ENCODE measurements at places on chromosomes 6 and 20.

DNA sequence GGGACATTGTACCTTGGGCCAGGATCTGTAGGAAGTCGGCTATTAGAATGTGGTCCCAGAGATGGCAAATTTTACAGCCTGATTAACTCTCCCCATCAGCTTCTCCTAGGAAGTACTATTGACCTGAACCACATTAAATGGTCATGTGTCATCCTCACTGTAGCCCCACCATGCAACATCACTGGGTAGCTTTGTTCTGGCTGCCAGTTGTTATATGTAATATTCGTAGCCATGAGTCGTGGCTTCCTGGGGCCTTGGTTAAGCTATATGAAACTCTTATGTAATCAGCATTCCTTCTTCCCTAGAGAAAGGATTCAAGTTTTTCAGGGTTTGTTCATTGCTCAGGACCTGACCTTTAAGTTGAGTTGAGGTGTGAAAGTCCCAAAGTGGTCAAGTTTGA, 125.7 kb downstream of the ANKS1A start:
- DNase-seq: no peak

DNA sequence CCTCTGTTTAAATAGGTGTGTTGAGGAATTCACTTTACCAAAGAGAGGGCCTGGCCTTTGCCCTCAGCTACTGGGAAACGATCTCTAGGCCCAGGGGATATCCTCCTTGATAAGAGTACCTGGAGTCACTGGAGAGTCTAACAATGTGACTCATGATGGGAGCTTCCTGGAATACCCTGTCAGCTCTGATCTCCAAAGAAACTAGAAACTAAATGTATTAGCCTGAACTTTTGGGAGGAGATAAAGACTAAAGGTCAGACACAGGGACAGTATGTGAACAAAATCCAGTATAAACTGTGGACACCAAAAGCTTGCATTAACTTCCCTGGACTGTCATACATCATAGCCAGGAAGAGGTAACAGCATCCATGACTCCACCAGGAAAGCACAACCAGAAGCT, 148.5 kb downstream of the RNGTT start:
- DNase-seq: no peak

DNA sequence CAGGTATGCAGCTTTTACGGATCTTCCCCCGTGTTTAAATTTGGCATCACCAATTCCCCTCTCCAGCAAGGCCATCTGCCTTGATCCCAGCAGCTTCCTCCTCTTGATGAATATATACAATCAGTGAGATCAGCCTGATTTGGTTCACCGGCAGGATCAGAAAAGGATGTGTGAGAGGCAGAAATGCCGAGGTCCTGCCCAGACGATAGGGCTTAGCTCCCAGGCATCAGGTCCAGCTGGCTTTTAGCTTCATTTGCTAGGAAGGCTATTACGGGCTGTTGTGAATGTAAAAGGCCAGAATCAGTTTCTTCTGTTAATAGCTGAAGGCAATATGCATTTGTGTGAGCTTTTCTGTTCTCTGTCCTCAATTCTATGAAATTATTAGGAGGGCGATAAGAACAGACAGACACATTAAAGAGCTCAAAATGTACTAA, 372.8 kb downstream of the BTBD9 start:
- DNase-seq: no peak

DNA sequence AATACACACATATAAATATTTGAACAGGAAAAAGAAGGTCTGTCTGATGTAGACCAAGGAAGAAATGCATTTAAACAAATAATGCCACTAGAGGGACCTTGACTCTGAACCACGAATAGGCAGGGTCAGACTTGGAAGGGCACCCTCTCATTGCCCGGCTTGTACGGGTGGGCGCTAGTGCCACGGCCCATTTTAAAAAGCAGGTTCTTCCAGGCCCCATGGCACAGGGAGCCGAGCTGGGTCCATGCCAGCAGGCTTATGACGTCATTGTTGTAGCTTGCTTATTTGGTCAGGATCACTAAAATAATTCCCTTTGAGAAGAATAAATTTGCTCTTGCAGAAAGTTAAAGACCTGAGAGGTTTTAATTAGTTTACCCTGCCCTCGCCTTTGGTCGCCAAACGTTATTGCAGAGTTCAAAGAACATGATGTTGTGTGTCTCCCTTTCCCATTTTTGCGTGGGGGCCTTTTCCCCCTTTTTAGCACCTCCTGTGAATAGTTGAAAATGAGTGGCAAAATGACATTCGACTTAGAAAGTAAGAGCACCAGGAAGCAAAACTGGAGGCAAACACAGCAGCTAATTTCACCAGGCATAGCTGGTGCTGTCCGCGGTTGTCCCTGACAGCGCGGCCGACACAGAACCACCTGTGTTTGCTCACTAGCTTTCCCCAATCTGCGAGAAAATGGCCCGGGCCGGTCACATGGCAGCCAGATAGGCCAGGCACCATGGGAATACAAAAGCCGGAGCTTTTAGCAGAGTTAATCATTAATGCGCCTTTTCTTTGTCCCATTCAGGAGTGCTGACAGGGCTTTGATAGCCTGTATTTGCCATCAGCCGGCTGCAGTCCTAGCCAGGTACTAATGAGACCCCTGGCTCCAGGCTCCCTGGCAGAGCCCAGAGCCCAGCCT, 93.8 kb downstream of the FOXA2 start:
- peak; percentile 63 for DNase-seq

- DNase-seq: no peak
Observed at GRCh38 chr20:24106801-24107445, 118.3 kb upstream of the GGTLC1 start.

GRCh38 chr20:2713285-2713684, 20.7 kb downstream of the EBF4 start:
- no peak for DNase-seq

DNA sequence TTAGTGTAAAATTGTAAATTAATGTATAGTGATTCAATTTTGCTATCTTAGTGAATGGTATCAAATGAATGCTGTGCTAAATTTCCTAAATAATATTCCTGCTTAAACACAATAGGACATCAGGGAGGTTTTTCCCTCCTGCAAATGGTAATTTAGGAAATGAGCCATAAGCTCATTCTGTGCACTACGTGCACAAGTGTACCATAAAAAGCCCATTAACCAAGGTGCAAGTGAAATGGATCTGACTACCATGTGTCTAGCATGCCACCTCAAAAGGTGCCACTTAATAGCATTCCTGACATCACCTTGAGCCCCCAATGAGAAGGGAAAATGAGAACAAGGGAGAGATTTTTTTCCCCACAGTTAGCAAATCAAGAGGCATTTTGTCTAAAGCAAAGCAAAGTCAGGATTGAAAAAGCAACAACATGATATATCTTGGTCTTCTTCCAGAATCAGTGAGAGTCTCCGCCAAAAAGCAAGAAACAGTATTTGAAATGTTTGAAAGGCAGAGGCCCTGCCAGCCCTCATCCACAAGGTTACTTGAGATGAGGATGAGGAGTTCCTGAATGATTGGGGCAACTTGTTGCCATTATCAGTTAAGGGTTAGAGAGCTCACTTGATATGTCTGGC, 334.2 kb upstream of the RSPO3 start:
- no peak for DNase-seq

DNA sequence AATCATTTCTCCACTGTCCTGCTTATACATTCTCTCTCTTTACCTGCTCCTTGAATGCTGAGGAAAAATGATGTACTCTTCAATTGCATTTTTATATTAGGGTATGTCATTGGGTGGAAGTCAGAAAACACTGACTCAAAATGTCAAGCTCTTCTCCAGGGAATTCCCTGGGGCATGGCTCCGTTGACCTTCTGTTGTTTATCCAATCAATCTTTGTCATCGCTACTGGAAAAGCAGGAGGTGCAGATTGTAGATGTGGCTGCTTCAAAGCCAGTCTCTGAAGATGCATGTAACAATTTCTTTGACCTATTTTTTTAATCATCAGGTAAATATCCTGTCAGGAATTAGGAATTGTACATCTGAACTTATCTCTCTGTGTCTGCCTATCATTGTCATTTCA, 63.9 kb upstream of the TENT5A start:
- no peak for DNase-seq

DNA sequence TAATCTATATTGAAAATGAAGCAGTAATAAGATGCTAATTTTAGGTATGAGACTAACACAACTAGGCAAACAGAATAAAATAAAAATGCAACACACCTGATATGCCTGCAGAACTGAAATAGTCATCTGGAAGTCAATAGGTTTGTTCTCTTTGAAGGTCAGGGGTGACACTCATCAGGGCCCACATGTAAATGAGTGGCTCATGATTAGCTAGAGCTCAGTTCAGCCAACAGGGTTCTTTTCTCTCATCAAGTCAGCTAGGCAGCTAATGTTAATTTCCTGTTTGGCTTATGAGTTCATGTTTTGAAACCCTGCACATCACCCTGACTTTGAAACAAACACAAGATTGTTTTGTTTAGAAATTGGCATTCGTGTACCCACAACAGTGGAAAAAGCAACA, 23.8 kb downstream of the SMLR1 start:
- no peak for DNase-seq
